ENCODE measurements at places on chromosomes 5 and 9.

GRCh38 chr5:143536364-143536763, 132.9 kb upstream of the NR3C1 start:
- DNase-seq = no peak

DNA sequence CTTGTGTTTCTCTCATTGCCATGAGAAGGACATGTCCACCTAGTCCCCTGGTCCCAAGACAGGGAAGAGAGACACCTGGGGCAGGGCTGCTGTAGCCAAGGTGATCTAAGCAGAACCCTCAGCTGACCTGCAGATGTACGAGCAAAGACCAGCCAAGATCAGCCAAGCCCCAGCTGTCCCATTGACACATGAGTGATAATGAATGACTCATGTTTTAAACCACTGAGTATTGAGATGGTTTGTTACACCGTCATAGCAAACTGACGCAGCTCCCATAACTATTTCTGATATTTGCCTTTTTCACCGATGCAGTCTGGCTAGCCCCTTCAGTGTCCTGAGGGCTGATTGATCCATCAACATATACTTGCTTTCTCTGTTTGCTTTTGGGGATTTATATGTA, 6.7 kb downstream of the OR1K1 start:
- DNase-seq = no peak

- no peak for DNase-seq
Measured at GRCh38 chr5:169777159-169777558, 140.1 kb downstream of the DOCK2 start.

DNA sequence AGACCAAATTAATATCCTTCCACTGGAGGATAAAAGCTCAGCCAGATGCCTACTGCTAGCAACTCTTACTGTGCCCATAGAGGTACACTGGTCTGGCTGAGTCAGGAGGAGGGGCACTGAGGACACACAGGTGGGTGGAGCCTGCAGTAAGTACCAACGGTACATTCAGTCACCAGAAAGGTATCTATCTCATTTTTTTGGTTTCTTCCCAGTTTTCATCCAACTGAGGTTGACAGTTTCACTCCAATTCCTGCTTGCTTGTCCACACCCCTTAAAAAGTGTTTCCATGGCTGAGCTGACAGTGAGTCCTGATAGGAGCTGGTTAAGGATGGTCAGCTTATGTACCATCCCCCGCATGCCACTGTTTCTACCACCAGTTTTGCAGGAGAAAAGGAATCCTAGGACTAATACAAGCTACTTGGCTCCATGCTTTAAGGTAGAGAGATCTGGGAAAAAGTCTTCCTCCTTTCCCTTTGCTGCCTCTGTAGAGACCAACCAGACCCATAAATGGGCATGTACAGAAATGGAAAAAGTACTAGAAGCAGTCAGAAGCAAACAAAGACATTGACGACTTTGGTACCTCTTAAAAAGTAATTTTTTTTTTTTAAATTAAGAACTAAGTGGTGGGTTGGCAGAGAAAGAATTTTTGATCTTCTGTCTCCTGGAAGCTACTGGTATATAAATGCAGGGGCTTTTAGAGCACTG, 3.2 kb downstream of the ELL2 start:
- DNase-seq = no peak

DNA sequence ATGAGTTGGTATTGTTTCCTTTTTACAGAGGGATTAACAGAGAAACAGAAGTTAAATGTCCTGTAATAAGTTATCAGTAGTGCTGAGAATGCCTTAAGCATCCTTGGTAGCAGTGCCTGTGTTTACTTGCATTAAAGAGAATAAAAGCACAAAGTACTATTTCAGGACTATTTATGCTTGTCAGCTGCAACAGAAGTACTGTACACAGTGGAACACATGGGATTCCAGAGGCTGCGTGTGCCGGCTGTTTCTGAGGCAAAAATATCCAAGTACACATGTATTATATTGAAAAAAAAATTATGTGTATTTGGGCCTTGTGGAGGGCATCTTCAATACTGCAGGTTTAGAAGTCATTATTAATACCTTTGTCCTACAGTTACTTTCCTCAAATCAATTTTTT, 58.2 kb upstream of the ACTBL2 start:
- no peak for DNase-seq

DNA sequence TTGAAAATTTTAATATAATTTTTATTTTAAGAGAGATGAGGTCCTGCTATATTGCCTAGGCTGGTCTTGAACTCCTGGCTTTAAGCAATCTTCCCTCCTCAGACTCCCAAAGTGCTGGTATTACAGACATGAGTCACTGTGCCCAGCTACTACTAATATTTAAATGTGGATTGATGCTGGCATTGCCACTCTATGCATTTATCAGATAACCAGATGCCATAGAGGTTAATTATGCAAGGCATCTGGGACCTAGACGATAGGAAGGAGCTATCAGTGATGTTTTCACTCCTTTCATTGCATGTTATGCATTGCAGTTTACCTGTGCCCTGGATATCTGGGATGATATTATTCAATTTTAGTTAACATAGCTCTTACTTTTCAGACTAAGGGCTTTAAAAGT, 127.0 kb downstream of the RPS23 start:
- DNase-seq = no peak

- no peak for DNase-seq
Measured at GRCh38 chr9:118721923-118722322, 647.3 kb downstream of the BRINP1 start.

DNA sequence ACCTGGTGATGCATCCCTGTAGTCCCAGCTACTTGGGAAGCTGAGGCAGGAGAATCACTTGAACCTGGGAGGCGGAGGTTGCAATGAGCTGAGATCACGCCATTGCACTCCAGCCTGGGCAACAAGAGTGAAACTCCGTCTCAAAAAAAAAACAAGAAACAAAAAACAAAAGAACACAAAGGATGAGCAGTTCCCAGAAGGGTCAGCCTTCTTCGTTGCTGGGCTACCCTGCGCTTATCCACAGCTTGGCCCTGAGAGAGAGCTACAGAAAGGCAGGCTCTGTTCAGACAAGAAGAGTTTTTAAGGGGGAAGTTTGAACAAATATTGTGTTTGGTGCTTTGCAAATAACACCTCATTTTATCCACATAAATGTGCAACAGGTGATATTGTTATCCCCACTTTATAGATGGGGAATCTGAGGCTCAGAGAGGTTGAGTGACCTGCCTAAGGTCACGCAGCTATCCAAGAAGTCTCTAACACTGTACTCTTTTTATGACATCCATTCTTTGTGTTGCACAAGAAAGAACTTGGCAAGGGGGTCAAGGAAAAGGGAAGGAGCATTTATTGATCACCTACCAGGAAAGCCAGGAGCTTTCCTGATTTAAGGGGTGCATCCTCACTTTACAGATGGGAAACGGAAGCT, 63.7 kb upstream of the NEURL1B start:
- DNase-seq = no peak

DNA sequence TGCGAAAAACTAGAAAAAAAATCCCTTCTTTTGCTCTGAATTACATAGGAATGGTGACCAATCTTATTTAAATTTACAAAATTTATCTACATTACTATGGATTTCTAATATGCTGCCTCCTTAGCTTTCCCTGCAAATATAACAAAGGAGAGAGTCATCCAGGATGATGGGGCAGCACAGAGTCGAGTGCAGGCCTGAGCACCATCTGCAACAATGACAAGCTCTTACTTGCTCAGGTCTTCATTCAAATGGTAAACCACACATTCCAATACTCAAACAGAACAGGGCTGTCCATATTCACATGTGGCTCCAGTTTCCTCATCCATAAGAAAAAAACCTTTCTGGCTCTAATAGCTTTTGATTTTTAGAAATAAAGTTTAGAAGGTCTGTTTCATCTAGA, 33.5 kb upstream of the ZNF354B start:
- DNase-seq = no peak

DNA sequence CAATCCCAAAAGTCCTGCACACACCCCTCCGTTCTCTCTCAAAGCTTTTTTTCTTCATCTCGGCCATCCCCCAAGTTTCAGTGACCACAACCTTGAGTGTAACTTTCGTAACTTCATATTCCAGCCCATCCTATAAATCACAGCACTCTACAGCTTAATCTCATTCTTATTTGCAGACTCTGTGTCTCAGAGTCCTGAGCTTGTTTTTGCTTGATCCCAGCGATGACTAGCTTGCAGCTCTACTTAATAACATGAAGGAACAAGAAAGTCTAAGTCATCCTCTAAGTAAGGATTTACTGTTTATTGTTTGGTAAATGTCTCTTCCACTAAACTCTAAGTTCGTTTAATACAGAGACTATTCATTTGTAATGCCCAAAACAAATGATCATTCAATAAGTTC, 2.6 kb upstream of the SPDL1 start:
- DNase-seq = no peak

GRCh38 chr9:15509931-15510788, 610 bp downstream of the PSIP1 start:
- DNase-seq = peak; percentile 54
